Effector memory CD4-positive, alpha-beta T cell (primary cell): ENCODE measurements at places on chromosomes 16 and 17.

DNA sequence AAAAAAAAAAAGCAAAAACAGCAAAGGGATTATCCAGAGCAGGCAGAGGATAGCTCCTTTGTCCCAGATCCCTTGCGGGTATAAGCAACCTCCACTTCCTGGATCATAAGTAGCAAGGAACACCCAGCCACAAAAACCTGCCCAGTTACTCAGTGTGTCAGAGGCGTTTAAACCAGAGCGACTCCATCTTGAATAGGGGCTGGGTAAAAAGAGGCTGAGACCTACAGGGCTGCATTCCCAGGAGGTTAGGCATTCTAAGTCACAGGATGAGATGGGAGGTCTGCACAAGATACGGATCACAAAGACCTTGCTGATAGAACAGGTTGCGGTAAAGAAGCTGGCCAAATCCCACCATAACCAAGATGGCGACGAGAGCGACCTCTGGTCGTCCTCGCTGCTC is 33.4 kb upstream of the HELZ start:
- no peak for DNase-seq

GRCh38 chr17:46929413-46929812 is 6.5 kb downstream of the GOSR2 start:
- no peak for DNase-seq

DNA sequence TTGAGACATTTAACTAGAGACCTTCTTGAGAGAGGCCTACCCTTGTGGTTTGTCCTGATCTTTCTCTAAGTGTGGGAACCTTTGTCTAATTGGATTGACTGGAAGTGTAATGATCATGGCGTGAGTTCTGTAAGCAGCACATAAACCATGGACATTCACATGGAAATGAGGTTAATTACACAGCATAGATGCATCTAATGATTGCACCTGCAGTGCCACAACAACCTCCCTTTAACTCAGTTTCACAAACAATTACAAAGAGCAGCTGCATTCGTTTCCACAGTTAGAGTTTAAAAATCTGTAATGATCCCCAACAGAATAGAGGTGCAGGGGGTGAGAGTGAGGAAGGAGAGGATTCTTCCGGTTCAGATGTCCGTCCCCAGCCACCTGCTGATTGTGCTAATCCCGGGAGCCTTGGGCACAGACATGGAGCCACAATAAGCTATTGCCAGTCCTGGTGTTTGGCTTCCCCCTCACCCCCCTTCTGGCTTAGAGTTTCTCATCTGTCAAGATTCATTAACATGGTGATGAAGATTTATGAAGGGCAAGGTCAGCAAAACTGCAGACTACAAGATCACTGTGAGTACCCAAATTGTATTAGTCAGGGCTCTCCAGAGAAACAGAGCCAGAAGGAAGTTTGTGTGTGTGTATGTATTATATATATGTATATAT is 659.2 kb upstream of the SOX9 start:
- no peak for DNase-seq

DNA sequence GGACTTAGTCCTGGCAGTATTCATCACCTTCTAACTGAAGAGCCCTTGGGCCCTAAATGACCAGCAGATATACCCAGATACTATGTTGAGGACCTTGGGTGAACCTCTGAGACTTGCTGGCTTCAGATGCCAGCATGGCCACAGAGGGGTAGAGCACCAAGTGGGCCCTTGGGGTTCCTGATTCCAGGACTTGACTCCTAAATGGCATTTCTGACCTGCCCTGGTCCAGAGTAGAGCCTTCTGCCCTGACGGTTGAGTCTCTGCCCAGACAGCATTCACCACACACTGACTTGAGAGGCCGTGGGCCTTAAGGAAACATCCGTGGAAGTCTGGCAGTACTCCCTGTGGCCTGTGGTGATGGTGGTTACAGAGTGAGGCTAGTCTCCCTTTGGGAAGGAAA is 2.8 kb upstream of the APPBP2 start:
- no peak for DNase-seq

- no peak for DNase-seq
These were observed 85.0 kb upstream of the MYOCD start for GRCh38 chr17:12580640-12581039.

DNA sequence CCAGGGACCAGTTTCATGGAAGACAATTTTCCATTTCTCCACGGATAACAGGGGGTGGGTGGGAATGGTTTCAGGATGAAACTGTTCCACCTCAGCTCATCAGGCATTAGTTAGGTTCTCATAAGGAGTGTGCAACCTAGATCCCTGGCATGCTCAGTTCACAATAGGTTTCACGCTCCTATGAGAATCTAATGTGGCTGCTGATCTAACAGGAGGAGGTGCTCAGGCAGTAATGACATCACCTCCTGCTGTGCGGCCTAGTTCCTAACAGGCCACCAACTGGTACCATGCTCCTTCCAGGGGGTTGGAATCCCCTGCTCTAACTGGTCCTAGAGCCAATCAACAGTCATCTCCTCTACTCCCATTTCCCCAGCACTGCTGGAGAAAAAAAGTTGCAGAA is 19.9 kb downstream of the TEX14 start:
- DNase-seq, result no peak

DNA sequence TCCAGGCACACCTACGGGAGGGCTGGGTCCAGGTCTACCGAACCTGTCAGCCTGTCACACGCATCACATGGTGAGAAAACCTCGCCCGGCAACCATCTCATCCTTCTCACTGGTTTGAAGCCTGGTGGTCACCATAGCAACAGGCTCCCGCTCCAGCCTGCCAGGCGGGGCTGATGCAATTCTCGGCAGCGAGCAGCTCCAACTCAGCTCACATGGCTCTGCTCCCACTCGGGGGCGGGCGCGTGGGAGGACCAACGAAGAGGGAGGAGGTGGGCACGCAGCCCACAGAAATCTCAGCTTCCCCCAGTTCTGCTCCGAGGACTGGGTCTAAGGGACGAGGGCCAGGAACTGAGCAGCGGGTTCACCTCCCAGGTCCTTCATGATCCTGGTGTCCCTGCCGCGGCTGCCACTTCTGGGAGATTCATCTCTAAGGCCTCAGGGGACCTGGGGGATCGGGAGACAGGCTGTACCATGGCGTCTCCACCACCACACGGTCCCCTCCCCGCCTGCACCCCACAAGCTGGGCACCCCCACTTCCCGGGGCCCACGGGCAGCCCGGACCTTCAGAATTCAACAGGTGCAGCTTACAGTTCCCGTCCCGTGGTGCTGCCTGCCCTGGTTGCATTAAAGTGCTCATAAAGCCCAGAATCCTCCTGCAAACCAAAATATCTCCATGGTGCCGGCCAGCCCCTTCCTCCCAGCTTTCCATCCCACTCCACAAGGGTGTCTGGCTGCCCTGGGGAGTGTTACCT is 25.8 kb downstream of the ABR start:
- no peak for DNase-seq

- no peak for DNase-seq
These were observed 108.9 kb downstream of the CDH13 start for GRCh38 chr16:82735673-82736091.

DNA sequence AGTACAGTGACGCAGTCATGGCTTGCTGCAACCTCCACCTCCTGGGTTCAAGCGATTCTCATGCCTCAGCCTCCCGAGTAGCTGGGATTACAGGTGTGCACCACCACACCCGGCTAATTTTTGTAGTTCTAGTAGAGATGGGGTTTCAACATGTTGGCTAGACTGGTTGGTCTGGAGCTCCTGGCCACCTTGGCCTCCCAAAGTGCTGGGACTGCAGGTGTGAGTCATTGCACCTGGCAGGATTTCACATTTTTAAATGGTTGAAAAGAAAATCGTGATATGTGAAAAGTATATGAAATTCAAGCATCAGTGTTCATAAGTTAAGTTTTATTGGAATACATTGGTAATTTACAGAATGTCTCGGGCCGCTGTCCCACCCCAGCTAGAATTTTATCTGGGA is 2.6 kb downstream of the RMI2 start:
- no peak for DNase-seq

- no peak for DNase-seq
These were observed 23.2 kb upstream of the SPNS2 start for GRCh38 chr17:4475463-4475862.

DNA sequence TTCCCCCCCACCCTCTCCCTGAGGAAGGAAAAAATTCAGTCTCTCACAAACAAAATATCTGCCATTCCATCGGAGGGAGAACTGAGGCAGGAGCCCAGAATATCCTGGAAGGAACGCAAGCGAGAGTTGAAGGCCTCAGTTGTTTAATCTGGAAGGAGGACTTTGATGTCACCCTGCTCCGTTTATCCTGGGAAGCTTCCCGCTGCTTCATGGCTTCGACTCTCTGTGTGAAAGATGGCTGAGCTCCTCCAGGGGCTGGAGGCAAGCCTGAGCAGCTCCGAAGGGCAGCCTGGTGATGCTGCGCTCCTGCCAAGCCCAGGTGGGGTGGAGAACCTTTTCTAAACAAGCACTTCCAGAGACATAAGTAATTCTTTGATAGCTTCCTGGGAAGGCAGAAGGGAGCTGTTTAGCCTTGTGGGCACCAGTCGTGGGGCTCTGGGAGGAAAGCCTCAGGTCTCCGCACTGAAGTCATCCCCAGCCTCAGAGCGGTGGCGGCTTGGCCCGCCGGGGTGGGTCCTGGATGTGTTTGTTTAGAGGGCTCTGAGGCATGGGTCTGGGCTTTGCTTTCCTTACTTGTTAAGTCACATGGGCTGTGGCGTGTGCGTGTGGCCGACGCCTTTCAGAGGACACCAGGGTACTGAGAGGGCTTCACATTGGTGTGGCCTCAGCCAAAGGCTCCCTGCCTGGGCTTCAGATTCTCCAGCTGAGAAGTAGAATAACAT is 7.9 kb downstream of the NKD1 start:
- DNase-seq, result no peak

DNA sequence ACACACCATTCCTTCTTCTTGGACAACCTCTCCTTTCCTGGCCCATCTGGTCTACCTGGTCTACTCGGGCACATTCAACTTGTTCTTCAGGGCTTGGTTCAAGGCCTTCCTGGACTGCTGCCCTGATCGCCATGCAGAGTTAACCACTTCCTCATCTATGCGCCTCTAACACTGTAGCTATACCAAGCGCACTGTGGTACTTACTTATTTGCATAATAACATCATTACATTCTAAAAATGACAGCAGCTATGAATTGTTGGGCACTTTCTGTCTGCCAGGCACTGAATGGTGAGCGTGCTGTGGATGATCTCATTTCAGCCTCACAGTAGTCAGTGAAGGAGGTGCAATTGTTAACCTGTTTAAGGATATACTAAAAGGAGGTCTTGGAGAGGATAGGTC is 66.9 kb upstream of the SDK2 start:
- DNase-seq, result no peak

- no peak for DNase-seq
These were observed 102.6 kb upstream of the CREBBP start for GRCh38 chr16:3983081-3983520.
